ENCODE measurements at places on chromosomes 5 and 9.
A peak's percentile ranks its signal among the peaks of the same experiment; 100 is the strongest.

DNA sequence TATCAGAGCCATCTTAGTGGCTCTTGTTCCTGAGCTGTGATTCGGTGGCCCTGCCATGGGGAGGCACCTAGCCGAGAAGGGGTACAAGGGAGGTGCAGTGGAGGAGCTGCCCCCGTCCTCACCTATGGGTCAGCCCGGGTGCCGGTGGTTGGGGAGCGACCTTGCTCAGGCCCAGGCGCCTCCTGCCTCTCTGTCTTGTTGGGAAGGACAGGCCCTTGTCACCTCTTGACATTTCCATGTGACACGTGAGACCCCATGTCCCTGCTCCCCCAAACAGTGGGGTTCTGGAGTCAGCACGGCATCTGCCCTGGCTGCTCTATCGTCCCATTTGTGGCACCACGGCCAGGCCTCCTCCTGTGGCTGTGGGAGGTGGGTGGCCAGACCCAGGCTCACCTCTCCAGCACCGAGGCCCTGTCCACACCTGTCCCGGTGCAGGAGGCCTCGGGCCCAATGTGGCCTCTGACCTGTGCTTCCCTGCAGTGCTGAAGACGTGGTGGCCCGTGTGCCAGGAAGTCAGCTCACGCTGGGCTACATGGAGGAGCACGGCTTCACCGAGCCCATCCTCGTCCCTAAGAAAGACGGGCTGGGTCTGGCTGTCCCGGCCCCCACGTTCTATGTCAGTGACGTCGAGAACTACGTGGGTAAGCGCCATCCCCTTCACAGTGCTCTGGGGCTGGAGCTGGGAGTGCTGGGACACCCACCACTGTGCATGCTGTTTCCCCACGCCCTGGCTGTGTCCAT lies 68.9 kb downstream of the PHF2 start:
- ATAC-seq: no peak

DNA sequence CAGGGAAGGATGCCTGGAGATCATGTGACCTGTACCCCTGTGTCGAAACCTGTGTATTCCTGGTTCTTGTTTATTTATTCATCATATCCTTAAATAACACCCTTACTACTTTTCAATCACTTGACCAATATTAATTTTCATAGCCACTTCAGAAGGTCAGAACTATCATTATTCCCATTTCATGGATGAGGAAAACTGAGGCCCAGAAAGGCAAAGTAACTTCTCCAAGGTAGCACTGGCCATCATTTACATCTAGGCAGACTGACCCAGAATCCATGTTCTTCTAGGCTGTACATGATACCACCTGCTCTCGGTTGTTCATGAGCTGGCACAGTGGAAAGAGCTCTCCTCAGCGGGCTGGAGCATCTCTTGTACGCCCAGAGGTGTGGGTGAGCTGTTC lies 49.4 kb downstream of the KCNIP1 start:
- no peak for ATAC-seq

DNA sequence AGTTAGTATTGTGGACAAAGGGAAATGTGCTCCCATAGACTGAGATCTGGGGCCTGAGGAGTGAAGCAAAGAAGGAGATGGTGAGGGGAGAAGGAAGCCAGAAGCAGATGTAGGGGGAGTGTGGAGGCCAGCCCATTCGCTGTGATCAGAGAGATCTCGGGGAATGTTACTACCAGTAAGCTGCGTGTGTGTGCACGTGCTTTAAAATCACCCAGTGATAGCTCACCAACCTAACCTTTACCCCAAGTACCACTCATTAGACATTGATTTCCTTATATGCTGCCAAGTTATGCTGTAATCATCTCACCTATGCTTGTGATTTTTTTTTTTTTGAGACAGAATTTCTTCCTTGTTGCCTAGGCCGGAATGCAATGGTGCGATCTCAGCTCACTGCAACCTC lies 659.1 kb downstream of the IRX1 start:
- ATAC-seq: no peak

GRCh38 chr5:155080721-155081120 lies 67.2 kb downstream of the KIF4B start:
- ATAC-seq: no peak

DNA sequence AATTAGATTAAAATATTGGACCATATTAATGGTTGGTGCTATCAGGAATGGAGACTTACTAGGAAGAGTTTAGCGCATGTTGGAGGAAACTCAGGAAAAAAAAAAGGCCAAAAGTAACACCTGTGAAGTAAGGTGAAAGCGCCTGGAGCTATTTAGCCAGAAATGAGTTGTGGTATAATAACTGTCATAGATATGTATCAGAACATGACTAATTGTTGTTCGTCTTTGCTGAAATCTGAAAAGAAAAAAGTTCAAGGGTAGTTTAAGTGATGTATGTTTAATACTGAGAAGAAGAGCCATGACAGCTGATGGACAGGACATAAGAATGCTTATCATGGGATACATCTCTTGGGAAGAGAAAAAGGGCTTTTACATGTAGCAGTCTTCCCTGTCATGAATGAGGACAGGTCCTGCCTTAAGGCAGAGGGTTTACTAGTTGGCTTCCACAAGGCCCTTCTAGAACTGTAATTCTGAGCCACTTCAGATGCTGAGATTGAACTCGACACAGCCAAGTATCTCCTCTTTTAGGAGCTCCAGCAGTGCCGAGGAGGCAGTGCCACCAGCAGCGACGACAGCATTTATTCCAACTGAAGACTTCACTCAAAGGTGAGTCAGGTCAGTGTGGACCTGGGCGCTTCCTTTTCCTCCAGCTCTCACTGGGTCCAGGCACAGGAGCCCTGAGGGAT lies 940 bp upstream of the CAMK4 start:
- ATAC-seq: peak; percentile 39

GRCh38 chr5:143248391-143248790 lies 155.1 kb downstream of the NR3C1 start:
- no peak for ATAC-seq

- ATAC-seq: no peak
These were observed 160.7 kb upstream of the MEF2C start for GRCh38 chr5:89043676-89044075.

DNA sequence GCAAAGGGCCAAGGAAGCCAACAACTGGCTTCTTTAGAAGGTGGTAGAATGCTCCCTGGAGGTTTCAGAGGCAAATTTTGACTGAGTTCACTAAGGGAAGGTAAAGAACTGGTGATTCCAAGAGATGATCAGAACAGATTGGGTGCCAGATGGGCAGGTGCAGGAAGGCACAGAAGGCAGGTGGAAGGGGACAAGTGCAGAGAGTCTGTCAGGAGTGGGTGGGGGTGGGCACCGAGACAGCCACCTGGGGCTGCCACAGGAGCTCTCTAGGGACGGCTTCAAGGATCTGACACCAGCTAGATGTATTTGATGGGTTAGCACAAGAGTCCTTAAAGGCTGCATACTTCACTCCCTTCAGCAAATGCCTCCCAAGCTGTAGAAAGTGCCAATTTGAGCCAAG lies 207.3 kb downstream of the PTTG1 start:
- no peak for ATAC-seq

GRCh38 chr9:134434894-134435506 lies 108.7 kb downstream of the RXRA start:
- ATAC-seq: no peak

- no peak for ATAC-seq
These were observed 1149.0 kb downstream of the EFNA5 start for GRCh38 chr5:106521701-106522100.

GRCh38 chr9:34450644-34451043 lies 7.7 kb downstream of the FAM219A start:
- no peak for ATAC-seq

- ATAC-seq: no peak
These were observed 46.8 kb upstream of the PLPP6 start for GRCh38 chr9:4615251-4615650.
